CD4-positive, CD25-positive, alpha-beta regulatory T cell (primary cell): ENCODE measurements at places on chromosomes 3 and 15. TPM values are rescaled to one million over a fixed set of nuclear protein-coding genes. Genes with fewer than 3 reads are reported as not detected.
A peak's percentile ranks its signal among the peaks of the same experiment; 100 is the strongest.

ZNF619 gene
- 3.4 TPM for polyA plus RNA-seq

DNA sequence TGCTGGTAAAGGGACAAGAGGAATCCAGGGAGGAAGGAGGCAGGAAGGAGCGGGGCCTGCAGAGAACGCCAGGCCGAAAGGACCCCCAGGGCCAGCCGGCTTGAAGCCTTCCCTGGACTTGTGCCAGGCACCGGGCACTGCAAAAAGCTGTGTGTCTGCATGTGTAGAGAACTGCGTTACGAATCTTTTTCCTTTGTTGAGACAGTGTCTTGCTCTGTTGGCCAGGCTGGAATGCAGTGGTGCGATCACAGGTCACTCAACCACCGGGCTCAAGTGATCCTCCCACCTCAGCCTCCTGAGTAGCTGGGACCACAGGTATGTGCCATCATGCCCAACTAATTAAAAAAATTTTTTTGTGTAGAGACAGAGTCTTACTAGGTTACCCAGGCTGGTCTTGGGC, 17.0 kb upstream of the MUC4 start:
- no peak for DNase-seq

- DNase-seq: no peak
These were observed 10.0 kb downstream of the RAD18 start for GRCh38 chr3:8953313-8953712.

GRCh38 chr3:126422571-126423091, 27.9 kb downstream of the CFAP100 start:
- no peak for DNase-seq

C3orf70 gene
- not detected for polyA plus RNA-seq

DNA sequence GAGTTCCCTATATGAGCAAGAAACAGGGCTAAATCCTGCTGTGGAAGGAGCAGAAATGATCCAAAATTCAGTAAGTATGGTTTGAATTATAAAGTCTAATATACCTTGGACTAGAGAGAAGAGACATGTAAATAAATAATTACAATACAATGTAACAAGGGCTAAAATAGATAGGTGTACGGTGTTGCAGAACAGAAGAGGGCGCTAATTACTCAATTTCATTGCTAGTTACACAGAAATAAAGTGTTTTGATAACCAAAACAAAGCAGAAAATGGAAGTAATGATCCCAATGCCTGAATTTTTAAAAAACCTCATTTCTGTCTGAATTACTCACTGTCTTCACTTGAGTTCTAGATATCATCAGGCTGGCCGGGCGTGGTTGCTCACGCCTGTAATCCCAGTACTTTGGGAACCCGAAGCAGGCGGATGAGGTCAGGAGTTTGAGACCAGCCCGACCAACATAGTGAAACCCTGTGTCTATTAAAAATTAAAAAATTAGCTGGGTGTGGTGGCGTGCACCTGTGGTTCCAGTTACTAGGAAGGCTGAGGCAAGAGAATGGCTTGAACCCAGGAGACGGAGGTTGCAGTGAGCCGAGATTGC, 8.3 kb upstream of the PLCH1 start:
- DNase-seq: peak; percentile 49

DNA sequence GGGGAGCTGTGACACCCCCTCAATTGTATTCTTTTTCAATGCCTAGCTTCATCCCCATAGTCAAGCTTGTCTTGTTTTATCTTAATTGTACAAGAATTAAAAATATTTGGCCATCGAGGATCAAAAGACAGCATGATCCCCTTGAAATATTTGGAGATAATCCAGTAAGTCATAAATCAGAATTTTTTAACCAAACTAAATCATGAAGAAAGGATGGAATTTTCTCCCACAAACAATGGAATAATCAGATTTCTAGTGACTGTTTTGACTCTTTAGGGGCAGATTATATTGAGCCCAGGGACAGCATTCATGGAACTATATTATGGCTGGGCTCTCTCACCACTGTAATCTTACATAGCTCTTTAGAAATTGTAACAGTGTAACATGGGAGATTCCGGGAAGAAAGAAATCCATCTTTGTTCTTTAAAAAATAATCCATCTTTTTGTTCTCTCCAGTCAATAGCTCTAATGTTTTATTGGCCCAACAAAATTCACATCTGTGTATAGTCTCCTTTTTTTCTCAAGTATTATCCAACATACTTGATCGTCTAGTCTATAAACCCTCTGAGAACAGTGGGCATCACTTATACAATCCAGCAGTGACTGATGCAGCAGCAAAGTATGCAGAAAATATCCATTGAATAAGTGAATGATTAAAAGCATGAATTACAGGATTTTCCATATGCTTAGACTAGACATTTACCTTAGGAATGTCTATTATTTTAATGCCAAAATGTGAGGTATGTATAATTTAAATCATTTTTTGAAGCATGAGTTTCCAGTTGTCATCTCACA, 277.0 kb upstream of the PLSCR5 start:
- no peak for DNase-seq

- DNase-seq: no peak
These were observed 87.2 kb downstream of the MB21D2 start for GRCh38 chr3:192830291-192831110.

- DNase-seq: no peak
These were observed 15.8 kb upstream of the GRM2 start for GRCh38 chr3:51691021-51691420.

- DNase-seq: no peak
These were observed 51.6 kb upstream of the SRGAP3 start for GRCh38 chr3:9301091-9301490.

GRCh38 chr15:62211348-62211747, 46.3 kb upstream of the C2CD4B start:
- no peak for DNase-seq

NR2E3 gene
- polyA plus RNA-seq: 0.32 TPM

DNA sequence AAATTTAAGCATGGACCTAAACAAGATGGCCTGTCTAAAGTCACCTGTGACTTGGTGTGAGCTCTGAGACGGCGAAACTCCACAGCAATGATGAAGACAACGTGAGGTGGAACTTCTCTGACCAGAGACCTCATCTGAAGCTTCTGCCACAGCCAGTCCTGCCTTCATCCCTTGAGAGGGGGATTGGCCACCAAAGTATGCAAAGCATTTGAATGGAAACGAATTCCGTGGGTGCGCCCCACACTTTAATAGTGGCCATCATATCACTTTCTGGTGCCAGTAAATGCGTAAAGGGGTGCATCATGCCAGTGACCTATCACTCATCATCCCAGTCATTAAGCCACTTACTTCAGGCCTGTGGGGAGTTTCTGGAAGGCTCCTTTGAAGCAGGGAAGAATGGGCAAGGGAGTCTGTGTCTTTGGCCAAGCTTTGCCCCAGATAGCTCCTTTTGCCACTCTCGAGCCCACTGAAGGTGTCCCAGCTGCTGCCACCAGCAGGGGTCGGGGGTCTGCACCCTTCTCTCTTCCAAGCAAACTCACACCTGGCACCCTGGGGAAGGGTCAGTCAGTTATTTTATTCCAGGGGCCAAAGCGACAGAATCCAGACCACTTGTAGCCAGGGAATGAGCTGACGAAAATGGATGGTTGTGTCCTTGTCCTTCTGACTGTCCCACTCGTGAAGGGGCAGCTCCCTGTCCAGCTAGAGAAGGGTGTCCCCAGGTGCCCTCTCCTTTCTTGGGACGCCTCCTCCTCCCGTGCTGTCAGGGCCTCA, 17.7 kb downstream of the MUC20 start:
- DNase-seq: no peak

- no peak for DNase-seq
These were observed 70.5 kb upstream of the TSEN2 start for GRCh38 chr3:12413721-12414255.

THRB gene
- polyA plus RNA-seq: not detected

DNA sequence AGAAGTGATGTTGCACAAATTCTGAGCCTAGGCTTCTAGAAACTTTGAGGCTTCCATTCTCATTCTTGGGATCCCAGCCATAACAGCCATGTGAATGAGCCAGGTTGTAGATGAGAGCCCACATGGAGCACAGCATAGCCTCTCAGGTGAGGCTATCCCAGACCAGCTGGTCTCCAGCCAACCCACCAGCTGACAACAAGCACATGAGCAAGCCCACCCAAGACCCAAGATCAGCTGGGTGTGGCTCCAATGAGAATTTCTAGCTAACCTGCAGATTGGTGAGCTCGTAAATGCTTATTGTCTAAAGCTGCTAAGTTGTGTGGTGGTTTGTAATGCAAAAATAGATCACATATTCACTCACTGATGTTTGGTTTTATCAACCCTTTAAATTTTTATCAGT, 14.4 kb downstream of the KY start:
- no peak for DNase-seq

IL12A gene
- polyA plus RNA-seq: 2.1 TPM

DNA sequence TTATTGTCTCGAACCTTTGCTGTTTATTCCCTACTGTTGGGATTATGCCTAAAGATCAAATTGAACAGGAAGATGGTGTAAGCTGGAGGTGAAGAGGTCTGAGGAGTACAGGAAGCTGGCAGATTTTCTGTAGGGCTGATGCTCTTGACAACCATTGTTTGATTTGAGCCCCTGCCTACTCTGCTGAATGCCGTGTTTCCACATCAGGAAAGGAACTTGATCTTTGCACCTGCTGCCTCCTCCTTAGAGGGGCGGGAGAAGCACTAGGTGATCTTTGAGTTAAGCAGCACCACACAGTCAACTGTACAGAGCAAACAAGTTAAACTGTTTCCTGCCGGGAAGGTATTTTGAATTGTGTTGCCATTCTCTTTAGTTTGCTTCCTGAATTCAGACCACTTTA, 364.6 kb upstream of the EPHA6 start:
- no peak for DNase-seq

DNA sequence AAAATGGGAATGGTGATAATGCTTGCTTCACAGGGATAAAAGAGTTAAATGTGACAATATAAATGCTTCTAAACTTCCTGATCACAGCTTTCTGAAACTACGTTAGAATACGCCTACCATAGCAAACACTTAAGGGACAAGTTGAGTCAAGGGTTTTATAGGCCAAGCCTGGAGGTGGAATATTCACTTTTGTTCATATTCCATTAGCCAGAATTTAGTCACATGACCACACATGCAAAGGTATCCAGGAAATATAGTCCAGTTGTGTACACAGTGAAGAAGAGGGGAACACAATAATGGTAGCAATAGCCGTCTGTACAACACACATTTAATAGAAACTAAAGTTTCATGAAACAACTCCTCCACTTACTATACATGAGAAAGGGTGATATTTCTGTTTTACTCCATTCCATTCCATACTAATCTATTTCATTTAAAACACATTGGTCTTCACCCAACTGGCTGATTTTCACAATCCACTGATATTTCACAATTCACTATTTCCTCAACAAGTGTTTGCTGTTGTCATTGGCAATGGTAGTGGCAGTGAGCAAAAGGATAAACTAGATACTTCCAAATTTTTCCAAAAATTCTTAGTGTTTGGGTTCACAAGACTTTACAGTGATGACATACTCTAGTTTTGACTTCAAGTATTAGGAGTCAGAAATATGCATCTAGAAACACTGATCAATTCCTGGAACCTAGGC, 270.9 kb downstream of the ERC2 start:
- DNase-seq: no peak

GRCh38 chr3:94294806-94295205, 231.9 kb downstream of the NSUN3 start:
- no peak for DNase-seq

UBL7 gene
- 145 TPM for polyA plus RNA-seq

INKA1 gene
- polyA plus RNA-seq: 0.77 TPM

CALML4 gene
- polyA plus RNA-seq: 0.17 TPM

GRM2 gene
- polyA plus RNA-seq: not detected

DNA sequence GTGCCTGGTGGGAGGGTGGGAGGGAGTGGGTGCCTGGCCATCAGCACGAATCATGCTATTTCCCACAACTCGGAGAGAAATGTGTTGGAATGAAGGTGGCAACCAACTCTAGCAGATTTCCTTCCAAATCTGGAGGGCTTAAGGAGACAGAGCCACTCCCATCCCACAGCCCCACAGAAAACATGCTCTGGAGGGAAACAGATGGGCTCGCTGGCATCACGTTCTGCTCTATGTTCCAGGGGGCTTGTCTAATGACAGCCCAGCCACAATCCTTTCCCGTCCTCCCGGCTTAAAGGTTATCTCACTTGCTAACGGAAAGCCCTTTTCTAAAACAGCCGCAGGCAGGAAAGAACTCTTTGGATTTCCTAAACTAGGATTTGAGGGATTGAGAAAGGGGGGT, 65.3 kb downstream of the ADAMTS17 start:
- no peak for DNase-seq

DNA sequence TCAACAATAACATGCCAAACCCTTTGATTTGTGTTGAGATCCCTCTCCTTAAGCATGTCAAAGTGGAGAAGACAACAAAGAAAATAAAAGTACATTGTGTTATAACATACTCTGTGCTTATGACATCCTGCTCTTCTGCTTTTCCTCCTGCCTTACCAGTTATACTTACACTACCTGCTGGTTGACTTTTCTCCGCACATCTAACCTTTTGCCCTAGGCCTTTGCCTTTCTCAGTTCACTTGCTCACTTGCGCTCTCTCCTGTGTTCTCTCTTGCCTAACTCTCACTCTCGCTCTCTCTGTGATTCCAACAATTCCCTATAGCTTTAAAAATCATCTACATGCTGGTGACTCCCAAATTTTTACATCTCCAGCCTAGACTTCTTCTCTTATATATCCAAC, 5.7 kb downstream of the DNAH12 start:
- DNase-seq: no peak

- DNase-seq: no peak
These were observed 43.5 kb downstream of the ABHD2 start for GRCh38 chr15:89131731-89132130.

- no peak for DNase-seq
These were observed 103.0 kb downstream of the RPL22L1 start for GRCh38 chr3:170766823-170767575.

DNA sequence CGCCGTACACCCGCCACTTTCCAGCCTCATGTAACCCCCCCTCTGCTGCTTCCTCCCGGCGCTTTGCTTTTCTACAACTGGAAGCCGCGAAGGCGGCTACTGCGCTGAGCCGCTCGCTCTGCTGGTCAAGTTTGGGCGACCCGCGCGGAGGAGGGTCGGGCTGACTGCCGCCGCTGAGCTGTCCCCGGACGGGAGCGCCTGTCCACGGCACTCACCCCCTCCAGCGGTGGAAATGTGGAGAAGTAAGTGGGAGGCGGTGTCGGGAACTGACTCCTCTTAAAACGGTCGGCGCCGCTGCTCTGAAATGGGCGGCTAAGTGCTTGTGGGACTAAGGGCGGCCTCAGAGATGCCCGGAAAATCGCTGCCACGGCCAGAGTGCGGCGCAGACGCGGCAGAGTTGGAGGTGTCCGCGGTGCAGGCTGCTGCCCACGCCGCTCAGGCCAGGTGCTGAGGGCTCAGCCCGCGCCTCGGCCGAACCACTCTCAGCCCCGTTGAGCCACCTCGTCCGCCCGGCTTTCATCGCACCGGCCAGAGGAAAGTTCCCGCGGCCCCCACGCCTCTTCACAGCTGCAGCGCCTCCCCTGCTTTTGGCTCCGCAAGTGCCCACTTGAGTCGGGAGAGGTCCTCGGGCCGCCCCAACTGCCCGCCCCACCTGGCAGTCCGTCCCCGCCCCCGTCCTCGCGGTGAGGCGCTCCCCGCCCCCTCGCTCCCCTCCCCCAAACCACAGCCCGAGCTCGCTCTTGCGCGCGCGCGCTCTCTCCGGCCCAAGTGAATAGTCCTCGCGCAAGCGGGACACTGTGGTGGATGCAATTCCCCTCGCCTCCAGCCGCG, at the start of gene EPHA6:
TSS of gene EPHA6 (plus strand) at position 775 of the 831 bp plus-strand sequence.
- peak; percentile 11 for DNase-seq

CCDC54 gene
- not detected for polyA plus RNA-seq

GRCh38 chr3:103388214-103388613, 953.4 kb downstream of the ZPLD1 start:
- DNase-seq: no peak
